ENCODE measurements at places on chromosomes 6 and 20.

- DNase-seq: peak; percentile 71
Measured at GRCh38 chr6:33061987-33062386, 11.5 kb downstream of the HLA-DPA1 start.

GRCh38 chr6:15960740-15961634 lies 167.9 kb upstream of the MYLIP start:
- DNase-seq: no peak

GRCh38 chr6:45003961-45004360 lies 324.2 kb upstream of the RUNX2 start:
- no peak for DNase-seq

DNA sequence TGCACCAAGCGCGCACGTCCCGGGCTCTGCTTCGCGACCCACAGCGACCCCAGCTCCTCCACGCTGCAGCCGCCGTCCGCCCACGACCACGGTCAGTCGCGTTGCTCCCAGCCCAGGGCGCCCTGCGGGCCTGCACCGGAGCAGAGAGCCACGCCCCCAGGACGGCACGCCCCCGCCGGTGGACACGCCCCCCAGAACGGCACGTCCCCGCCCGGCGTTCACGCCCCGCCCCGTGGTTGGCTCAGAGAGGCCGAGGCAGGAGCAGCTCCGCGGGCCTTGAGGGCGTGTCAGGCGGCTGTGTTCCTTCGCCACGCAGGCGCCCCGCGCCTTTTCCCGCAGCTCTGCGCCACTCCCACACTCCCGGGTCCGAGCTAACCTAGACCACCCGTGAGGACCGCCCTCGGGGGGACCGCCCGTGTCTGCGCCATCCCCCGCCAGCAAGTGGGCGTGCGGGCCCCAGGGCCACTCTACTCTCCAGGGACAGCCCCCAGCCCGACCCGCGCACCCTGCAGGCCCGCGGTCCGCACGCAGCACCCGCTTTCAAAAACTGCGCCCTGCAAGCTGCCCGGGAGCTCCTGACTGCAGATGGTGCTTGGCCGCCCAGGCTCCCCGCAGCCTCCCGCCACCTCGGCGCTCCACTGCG lies at the start of gene RNASET2:
Gene RNASET2, minus strand, starts transcription at position 107 of the 643 bp plus-strand sequence. CDS start 368 bp downstream, outside the sequence.
- DNase-seq: peak; percentile 97

DNA sequence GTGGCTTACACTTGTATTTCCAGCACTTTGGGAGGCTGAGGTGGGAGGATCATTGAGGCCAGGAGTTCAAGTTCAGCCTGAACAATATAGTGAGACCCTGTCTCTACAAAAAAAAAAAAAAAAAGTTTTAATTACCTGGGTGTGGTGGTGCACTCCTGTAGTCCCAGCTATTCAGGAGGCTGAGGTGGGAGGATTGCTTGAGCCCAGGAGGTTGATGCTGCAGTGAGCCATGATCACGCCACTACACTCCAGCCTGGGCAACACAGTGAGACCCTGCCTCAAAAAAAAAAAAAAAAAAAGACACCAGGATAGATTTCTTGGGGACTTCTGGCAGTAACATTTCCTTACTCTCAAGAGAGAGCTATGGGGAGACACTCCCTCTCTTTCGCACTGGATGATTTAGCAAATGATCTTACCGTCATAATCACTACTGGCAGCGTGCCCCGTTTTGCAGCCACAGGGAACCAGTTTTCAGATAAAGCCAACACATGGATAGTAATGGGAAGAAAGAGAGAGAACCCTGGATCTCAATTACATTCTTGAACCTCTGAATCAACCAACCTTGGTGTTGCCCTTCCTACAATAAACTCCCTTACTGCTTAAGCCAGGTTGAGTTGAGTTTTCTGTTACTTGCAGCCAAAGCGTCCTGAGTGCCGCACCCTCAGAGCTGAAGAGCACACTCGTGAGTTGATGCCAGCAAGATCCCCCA lies 18.1 kb upstream of the PTPN1 start:
- no peak for DNase-seq

GRCh38 chr6:147053311-147053921 lies 150.8 kb upstream of the STXBP5 start:
- DNase-seq: no peak

DNA sequence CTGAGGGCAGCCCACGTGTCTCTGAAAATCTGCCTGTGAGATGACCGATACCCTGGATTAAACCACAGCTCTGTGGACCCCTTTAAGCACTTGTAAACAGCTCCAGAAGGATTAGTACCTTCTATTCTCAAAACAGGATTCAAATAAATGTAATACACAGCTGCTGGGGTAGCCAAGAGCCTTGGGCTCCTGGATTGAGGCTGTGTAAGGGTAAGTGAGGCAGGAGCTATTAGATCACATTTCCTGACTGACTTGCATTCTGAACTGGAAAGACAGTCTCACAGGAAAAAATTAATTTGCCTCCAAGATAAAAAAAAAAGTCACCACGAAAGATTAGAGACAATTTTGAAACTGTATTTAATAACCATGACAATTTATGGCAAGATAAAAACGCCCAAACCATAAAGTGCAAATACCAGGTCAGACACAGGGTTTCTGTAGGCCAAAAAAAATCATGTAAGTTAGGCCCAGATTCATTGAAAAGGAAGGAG lies 78.0 kb downstream of the TRMT11 start:
- DNase-seq: no peak

- no peak for DNase-seq
Measured at GRCh38 chr20:60962367-60963045, 289.6 kb upstream of the CDH4 start.

All from CD4-positive, alpha-beta T cell treated with Interleukin-4 for 1 hour (primary cell).